ENCODE measurements at places on chromosomes 5 and 9. TPM values are rescaled to one million over a fixed set of nuclear protein-coding genes. Genes with fewer than 3 reads are reported as not detected.

Gene NPR2
- 13.7 TPM for total RNA-seq

Gene POLR3G
- total RNA-seq = 3.7 TPM

Gene FCN2
- total RNA-seq = not detected

Gene PCDHGB4
- 0.11 TPM for total RNA-seq

Gene SLC25A25
- total RNA-seq = 21.2 TPM

DNA sequence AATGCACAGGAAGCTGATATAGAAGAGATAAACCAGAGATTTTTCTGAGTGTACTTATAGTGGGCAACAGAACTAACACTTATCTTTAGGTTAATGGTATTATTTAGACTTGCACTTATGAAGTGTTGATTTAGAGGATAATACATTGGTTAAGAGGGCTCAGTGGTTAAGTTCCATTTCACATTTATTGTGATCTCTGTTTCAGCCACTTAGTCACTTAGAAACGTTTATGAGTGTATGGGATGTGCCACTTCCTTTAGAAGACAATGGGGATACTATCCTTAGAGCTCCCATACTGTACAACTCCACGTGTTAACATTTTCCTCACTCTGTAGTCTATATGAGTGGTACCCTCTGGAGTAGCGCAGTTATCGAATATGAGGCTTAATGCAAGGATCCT, 57.5 kb downstream of the PIP5K1B start:
- no peaks in the 10 kb centered on the region for H3K36me3 ChIP-seq
- DNase-seq = no peak
- H3K27ac ChIP-seq = no peak overlapping the region
- H3K27me3 ChIP-seq = peaks cover 18% of the 10 kb centered on the region
- H3K4me1 ChIP-seq = no peaks in the 10 kb centered on the region

DNA sequence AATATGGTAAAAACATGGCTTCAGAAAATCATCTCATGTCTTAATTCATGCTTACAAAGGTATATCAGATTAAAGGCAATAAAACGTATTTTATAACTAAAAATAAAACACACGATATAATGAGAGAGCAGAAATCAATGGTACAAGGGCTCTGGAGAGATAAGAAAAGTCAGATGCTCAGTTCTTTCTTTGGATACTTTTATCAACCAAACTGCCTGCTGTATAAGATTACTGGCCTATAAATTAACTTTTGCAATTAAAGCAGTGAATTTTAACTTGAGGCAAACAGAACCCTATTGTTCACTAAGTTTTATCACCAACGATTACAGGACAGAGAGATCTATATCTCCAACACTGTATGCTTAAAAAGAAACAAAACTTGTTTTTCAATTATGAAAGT, 42.1 kb upstream of the HNRNPA0 start:
- H3K4me1 ChIP-seq = no peaks in the 10 kb centered on the region
- H3K36me3 ChIP-seq = no peaks in the 10 kb centered on the region
- no peak overlapping the region for H3K4me3 ChIP-seq
- DNase-seq = no peak

DNA sequence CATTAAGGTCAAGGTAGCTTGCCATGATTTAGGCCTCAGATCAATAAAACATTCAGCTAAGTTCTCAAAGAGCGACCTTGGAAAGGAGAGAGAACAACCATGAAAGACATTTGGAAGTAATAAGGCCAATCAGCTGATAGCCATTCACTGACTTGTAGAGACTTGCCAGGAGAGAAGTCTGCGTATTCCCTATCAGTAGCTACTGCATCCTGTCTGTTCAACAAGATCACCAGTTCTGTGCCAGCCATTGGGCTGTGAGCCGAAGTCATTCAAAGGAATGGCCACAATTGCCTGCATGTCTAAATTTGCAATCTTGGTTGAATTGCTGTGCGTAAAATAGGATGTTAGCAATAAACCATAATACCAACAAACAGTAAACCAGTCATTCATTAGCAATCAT, 219.8 kb downstream of the FBXL7 start:
- no peaks in the 10 kb centered on the region for H3K36me3 ChIP-seq
- H3K27me3 ChIP-seq = no peaks in the 10 kb centered on the region
- H3K4me1 ChIP-seq = no peaks in the 10 kb centered on the region
- no peak for DNase-seq
- H3K27ac ChIP-seq = no peak overlapping the region
- H3K4me3 ChIP-seq = no peak overlapping the region

GRCh38 chr9:103802068-103802467, 292.0 kb upstream of the SMC2 start:
- H3K27me3 ChIP-seq = no peaks in the 10 kb centered on the region
- no peak overlapping the region for H3K4me3 ChIP-seq
- H3K4me1 ChIP-seq = peaks cover 6% of the 10 kb centered on the region
- no peak overlapping the region for H3K27ac ChIP-seq
- no peak for DNase-seq

Measured in activated naive CD8-positive, alpha-beta T cell treated with anti-CD3 and anti-CD28 coated beads, Interleukin-2, amount 10 ng/mL, durations not matched to agents 7 days and 5 days (primary cell).